HCEC 1CT (cell line): ENCODE measurements at places on chromosomes 3 and 15.

- peak; percentile 13 for DNase-seq
Measured at GRCh38 chr3:106566277-106566676, 697.5 kb upstream of the CBLB start.

DNA sequence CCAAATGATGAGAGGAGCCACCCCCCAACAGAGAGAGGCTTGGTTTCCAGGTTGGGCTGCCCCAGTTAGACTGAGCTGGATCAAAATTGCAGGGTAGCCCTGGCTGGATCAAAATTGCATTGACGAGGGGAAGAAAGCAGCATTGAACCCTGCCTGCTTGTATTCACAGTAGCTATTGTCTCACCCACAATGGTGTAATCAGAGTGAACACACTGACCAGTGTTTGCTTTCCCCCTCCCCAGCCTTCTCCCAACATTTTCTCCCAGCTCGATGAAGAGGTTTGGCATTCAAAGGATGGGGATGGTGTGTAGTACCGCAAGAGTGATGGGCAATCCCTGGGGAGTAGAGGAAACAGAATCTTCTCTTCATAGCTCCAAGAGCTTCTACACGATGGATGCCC is 223.8 kb downstream of the ADAMTS9 start:
- no peak for DNase-seq

DNA sequence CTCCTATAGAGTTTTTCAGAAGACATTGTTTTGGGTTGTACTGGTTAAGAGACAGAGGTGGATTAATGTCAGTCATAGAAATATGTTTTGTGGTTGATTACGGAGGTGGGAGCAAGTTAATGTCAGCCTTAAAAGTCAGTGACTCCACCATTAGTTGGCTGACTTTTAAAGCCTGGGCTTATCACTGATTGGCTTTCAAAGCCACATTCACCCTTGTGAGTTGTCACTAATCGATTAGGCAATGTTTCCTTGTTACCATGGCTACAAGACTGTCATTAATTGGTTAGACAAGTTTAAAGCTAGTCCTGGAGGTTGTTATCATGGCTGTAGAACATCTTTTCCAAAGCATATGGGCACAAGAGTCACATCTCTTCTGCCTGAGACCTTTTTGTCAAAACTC is 73.0 kb downstream of the NEO1 start:
- peak; percentile 25 for DNase-seq

DNA sequence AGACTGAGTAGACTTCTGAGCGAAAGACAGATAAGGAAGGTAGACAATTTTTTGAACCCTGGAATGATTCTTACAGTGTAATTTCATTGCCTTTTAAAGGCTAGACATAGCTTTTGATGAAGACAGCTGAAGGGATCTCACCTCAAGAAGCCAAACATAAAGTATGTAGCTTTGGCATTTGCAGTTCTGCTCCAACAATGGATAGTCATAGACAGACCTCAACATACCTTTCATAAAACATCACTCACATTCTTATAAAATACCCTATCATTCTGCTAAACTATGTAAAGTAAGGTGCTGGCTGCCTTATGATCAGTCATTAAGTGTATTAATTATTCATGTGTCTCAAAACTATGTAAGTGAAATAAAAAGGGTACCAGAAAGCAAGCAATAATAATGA is 70.0 kb downstream of the UBE3A start:
- no peak for DNase-seq

DNA sequence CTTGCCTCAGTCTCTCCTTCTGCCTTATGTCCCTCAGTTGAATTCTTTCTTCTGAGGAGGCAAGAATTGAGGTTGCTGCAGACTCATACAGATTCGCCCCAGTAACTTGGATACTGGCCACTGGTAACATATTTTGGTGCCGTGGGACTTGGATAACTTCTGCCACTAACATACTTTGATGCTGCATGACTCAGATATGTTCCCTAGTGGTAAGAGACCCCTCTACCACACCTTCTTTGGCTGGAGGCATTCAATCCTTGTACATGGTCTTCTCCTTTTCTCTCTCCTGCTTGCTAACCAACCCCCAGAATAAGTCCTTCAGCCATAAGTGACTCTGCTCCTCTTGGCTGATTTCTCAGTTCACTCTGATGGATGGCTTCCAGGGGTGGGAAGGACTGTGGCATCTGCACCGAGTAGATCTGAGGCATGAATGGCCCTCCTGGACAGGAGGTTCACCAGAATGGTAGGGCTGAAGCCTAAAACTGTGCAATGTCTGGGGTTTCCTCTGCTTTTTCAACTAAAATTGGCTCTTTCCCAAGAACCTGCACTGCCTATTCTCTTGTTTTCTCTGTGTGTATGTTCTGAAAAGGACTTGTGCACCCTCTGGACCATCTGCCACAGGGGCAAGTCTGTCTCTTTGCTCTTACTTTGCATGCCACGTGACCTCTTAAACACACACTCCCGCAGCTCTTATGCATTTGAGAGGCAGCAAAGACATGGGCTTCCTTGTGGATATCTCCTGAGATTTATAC is 55.5 kb upstream of the FSTL1 start:
- peak; percentile 4 for DNase-seq

GRCh38 chr3:45987368-45988291 is 8.0 kb downstream of the FYCO1 start:
- DNase-seq: peak; percentile 60

GRCh38 chr15:86677278-86677677 is 597.6 kb downstream of the AGBL1 start:
- no peak for DNase-seq

DNA sequence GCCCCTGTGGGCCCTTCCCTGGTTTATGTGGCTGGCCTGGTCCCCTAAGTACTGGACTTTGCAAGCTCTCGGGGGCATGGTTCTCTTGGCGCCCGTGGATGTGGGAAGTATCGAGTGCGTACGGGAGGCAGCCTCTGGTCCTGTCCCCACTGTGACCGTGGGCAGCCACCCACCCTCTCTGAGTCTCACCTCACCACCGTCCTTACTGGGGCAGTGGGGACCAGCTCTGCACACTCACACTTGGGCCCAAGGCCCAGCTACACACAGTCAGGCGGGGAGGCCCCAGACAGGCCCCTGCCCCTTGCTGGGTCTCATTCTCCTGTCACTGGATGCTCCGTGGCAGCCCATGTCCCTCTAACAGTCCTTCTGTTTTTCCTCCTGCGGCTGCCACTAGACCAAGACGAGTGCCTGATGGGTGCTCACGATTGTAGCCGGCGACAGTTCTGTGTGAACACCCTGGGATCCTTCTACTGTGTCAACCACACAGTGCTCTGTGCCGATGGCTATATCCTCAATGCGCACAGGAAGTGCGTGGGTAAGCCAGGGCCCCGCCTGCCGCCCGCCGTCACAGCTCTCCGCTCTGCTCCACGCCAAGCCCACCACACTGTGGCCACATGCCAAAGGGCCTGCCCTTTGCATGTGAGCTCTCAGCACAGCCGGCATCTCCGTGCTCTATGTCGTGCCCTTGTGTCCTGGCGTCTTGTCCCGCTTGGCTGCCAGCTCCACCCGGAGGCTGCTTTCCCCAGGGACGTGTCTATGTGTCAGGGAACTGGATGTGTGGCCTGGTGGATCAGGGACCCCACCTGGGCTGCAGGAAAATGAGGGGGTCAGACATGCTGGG is 72.7 kb downstream of the FBLN2 start:
- no peak for DNase-seq

GRCh38 chr15:63870487-63871209 is 36.9 kb upstream of the HERC1 start:
- DNase-seq: peak; percentile 63

DNA sequence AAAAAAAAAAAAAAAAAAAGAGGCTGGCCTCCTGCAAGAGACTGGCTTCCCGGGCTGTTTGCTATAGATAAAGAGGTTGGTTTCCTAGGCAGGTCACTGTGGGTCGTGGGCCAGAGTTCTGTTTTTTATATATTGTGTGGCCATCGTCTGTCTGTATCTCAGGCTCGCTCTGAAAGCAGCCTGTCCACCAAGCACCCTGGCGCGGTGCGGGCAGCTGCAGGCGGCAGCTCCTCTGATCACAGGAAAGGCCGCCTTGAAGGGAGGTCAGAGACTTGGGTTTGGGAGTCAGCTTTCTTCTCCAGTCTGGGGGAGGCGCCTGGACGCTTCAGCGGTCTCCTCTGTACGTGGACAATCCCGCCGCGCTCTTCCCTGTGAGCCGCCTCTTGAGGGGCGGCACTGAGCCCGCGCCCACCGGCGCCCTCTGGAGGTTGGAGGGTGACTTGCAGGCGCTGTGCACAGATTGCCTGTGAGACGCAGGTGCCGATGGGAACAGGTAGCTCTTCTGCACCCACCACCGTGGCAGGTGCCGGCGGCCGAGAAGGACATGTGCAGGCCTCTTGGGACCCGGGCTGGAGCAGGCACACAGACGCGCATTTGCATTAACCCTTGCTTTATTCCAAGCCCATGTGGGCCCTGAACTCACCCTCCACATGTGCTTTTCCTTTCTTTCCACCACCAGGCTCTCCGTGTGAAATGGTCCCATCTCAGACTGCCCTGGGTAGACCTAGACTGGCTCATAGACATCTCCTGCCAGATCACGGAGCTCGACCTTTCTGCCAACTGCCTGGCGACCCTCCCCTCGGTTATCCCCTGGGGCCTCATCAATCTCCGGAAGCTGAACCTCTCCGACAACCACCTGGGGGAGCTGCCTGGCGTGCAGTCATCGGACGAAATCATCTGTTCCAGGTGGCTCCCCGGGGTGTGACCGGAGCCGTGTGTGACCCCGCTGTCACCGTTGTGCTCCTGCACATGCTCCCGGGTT is 89.3 kb downstream of the LRRK1 start:
- DNase-seq: peak; percentile 32

DNA sequence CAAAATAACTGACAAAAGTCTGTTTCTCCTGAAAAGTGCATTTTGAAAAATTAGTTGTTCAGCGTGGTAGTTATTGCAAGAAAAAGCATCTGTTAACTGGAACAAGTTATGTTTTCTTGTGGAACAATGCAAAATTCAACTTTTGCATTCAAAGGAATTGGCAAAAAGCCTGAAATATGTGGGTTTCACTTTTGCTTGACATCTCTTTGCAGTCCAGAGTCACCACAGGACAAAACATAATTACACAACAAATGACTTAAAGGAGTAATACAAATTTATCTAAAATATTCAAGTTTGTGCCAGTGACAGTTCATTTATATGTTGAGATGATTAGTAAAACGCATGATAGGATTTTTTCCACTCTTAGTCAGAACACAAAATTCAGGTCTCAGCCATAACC is 96.3 kb upstream of the P2RY1 start:
- no peak for DNase-seq

GRCh38 chr3:54259636-54260035 is 137.3 kb downstream of the CACNA2D3 start:
- DNase-seq: no peak

DNA sequence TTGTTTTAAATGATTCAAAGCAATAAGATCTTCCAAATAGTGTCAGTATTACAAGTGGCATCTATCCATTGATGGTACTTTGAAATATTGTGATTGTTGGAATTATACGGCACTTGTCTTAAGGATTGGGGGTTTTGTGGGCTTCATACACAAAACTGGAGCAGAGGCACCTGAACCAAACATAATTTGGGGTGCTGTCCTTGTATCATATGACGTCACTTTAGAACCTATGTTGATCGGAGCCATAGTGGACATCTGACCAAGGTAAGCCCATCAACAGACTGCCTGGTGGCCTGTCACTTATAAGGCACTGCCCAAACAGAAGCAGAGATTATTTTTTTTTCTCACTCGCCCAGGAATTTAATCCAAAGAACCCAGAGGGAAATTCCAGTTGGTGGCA is 2.9 kb upstream of the LRRC58 start:
- DNase-seq: no peak

DNA sequence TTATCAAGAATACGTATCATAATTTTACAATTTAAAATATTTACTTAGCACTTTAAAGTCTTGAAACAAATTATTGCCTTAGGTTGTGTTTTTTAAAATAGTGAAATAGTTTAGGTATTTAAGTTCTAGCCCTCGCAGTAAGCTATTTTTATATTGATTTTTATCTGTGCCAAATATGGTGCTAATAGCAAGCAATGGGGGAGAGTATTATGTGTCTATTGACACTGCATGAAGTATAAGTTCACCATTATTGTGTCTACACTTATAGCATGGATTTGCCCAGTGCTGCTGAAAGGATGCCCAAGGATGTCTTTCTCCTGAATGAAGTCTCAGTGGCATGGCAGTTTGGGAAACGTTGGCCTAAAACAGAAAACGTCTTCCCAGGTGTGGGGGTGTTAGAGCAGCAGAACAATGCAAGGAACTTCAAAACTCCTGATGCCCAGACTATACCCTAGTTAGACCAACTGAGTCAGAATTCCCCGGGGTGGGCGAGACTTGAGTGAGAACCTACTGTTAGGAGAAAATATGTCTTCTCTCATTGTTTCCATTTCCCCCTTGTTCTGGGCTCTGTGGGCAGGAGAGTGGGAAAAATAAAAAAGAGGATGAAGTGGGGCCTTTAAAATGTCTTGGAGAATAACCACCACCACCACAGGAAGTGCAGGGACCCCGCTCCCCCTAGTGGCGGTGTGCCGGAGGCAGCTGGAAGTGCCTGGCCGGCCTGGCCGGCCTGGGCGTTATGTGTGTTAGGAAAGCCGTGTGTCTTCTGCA is 104.2 kb upstream of the SLC7A14 start:
- DNase-seq: peak; percentile 51

- no peak for DNase-seq
Measured at GRCh38 chr3:17027318-17027717, 142.6 kb downstream of the PLCL2 start.

- no peak for DNase-seq
Measured at GRCh38 chr3:51559961-51560360, 21.4 kb downstream of the RAD54L2 start.

DNA sequence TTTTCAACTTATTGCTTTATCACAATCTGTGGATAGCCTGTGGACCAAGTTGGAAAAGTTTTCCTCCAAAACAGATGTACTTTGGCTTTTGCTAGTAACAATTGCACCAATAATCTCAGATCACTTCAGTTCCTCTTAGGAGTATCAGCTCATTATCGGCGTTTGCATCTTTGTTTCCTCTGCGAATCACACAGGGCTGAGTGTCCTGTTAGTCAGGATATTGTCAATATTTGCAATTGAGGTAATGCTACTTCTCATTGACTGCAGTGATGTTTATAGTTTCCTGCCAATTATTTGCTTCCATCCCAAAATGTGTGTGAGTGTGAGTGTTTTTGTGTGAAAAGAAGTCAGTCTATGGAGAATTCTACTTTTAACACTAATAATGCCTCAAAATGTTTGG is 545.0 kb downstream of the SI start:
- DNase-seq: no peak

DNA sequence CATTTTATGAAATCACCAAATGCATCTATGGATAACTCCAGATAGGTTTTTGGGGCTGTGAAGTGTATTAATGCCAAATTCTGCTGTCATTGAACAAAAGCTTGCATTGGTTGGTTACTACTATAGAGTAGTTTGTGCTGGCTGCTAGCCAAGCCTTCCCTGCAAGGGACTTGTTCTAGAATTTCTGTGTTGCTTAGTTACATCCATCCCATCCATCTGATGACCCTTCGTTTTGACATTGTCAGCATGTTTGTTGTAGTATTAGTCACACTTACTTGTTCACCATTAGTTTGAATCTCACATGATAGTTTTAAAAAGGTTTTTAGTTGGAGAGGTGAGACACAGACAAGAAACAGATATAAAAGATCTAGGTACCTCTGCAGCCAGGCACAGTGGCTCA is 7.0 kb upstream of the NIPA2 start:
- peak; percentile 3 for DNase-seq
